Caki2 (cell line): ENCODE measurements at places on chromosomes 2 and 18.

DNA sequence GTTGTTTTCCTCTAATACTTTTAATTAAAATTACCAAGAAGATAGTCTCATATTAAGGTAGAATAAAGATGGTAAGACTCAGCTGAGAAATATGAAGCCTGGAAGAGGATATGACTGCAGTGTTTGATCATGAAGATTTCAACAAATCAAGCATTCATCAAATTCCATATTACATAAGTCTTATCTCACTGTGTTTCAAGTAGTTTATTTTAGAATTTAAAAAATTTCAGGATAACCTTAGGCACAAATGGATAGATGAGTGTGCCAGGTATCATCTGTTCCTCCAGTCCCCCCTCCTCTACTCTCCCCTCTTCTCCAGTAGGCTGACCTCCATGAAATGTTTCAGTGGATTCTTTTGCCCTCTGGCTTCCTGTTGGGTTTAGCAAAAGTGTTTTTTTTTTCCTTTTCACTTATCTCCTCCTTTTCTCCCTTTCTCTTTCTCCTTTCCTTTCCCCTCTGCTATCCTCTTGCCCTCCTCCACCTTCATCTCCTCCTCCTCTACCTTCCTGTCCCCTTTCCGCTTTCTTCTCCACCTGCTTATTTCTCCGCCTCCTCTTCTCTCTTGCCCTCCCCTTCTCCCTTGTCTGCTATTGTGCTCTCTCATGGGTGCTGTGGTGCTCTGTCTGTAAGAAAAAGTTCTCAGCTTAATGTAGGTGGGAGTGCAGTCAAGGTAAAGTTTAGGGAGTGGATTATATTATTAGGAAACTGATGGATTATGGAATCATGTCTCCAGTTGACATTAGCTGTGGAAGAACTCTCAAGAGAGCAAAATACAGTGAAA lies 72.8 kb downstream of the ABI2 start:
- no peak for DNase-seq

DNA sequence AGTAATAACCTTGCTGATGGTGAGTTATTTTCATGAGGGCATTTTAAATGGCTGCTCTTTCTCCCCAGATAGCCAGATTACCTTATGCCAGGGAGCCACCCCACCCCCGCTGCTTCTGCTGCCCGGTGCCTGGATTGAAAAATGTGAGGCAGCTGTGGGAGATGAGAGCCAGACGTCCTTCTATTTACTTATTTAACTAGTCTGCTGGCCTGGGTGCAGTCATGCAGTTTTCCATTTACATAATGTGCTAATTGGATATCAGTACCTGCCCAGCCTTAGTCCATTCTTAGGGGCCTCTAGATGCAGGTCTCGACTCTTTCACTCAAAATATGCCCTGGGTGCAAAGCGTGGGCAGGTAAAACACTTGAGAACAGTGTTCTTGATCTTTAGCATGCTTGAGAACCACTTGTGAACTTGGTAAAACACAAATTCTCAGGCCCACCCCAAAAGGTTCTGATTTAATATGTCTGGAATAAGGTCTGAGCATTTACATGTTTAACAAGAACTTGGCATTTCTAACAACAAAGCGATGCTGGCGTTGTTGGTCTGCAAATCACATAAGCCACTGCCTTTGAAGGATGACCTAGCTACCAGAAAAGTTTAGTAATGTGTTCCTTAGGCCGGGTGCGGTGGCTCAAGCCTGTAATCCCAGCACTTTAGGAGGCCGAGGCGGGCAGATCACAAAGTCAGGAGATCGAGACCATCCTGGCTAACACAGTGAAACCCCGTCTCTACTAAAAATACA lies 154.3 kb downstream of the NRP2 start:
- DNase-seq, result no peak

DNA sequence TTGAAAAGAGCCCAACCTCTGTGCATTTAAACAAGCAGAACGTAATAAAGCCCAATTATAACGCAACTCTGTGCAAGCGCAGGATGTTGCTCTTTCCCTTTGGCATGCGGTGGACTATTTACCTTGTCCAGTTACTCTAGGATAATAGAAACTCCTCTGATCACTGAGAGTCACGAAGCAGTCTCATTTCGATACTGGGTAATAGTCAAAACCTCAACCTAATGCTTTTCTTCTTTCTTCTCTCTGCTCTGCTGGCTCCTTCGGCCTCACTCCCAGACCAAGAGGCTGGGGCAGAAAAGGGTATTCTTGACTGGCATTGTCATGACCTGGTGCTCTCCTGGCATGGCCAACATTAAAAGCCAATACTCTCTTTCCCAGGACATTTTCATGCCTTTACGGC lies 89.7 kb upstream of the GCFC2 start:
- no peak for DNase-seq

DNA sequence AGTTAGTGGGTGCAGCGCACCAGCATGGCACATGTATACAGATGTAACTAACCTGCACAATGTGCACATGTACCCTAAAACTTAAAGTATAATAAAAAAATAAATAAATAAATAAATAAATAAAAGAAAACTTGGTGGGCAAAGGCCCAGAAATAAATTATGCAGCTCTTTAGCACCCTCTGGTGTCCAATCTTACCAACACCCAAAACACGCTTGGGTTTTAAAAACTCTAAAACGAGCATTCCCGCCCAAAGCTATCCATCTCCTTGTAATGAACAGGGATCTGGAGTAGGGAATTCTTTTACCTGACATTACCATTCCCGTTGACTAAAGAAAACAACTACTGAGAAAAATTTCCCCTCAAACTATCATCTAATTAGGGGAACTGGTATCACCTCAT lies 2005.9 kb upstream of the CELF4 start:
- DNase-seq, result no peak

- DNase-seq, result no peak
Measured at GRCh38 chr2:64524604-64525316, 632 bp downstream of the AFTPH start.

DNA sequence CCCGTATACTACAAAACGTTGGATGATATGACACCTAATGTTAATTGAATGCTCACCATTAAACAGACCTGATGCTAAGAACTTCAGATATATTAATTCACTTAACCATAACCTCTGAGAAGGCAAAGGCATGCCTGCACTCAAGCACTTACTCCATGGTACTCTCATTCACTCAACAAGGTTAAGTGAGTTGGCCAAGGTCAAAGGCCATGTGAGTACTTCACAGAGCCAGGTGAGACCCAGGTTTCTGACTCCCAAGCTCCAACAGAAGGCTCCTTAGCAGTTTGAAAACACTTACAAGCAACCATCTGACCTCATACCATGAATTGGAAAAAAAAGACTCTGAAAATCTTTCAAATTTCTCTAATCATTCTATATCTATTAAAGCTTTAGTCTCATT lies 198.8 kb downstream of the L3MBTL4 start:
- no peak for DNase-seq

DNA sequence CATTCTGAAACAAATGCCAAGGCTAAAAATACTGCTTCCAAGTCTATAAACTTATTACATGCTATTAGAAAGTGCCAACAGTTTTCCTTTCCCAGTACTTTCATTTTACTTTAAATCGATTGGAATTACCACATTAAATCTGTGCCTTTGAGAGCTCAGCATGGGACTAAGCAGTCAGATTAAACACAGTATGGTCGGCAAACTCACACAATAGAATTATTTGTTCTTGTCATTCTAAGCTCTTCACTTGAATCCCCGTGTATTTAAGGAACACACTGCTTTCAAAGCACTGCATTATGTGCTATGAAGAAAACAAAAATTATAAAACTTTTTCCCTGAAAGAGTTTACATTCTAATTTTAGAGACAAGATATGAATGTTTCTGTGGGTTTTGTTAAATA lies 444.4 kb upstream of the SLC39A10 start:
- DNase-seq, result no peak

- no peak for DNase-seq
Measured at GRCh38 chr18:77062518-77063003, 70.0 kb downstream of the MBP start.

DNA sequence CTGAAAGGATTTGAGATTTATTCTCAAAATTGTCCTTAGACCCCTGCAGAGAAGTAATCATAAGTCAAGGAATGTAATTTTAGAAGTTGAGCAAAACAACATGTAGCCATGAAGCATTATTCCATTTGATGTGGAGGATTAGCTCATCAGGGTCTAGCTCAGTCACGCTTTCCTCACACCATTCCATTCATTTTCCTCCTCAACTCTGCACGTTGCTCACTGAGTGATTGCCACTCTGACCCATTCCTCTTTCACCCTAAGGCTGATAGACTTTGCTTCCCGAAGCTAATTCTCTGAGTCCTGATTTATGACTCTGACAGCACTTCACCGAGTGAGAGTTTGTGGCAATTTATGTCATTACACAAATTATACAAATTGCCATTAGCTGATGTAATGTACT lies 820.6 kb upstream of the PIK3C3 start:
- DNase-seq, result no peak

- no peak for DNase-seq
Measured at GRCh38 chr2:38539086-38539485, 63.6 kb downstream of the HNRNPLL start.

GRCh38 chr2:75310876-75311275 lies 111.6 kb upstream of the TACR1 start:
- no peak for DNase-seq

DNA sequence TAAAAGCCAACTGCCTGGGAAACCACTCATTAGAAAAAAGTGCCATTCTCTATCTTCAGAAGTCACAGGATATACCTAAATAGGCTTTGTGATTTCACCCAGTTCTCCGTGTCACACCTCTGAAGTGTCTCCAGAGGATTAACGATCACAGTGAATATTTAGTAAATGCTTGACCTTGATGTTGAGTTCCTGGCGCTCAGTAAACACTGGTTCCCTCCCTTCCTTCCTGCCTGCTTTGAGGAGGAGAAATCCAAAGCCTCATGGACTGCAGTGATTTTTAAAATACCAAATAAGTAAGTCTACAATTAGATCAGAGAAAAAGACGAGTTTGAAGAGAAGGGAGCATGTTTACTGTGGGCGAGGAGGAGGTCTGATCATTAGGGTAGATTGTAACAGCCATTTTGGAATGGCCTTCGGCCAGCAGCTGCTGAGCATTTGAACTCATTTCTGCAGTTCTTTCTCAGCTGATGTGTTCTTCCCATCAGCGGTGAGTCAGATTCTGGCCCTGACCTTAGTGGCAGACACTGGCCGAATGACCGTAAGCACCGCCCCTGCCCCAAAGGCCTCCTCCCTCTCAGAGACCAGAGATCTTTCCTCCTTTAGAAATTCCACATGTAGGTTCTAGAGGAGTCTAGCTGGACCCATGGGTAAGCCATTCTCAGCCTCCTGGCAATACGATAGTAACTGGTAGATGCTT lies 62.1 kb upstream of the SLC16A14 start:
- DNase-seq, result peak; percentile 8

- no peak for DNase-seq
Measured at GRCh38 chr2:3449086-3449485, 69.6 kb downstream of the TRAPPC12 start.

GRCh38 chr18:53603276-53603675 lies 621.2 kb downstream of the MBD2 start:
- DNase-seq, result no peak

- DNase-seq, result no peak
Measured at GRCh38 chr18:36493349-36494159, 196.0 kb downstream of the FHOD3 start.

GRCh38 chr2:218005028-218005427 lies 2.2 kb upstream of the TNS1 start:
- DNase-seq, result no peak
